ENCODE measurements at places on chromosomes 1 and 21.

DNA sequence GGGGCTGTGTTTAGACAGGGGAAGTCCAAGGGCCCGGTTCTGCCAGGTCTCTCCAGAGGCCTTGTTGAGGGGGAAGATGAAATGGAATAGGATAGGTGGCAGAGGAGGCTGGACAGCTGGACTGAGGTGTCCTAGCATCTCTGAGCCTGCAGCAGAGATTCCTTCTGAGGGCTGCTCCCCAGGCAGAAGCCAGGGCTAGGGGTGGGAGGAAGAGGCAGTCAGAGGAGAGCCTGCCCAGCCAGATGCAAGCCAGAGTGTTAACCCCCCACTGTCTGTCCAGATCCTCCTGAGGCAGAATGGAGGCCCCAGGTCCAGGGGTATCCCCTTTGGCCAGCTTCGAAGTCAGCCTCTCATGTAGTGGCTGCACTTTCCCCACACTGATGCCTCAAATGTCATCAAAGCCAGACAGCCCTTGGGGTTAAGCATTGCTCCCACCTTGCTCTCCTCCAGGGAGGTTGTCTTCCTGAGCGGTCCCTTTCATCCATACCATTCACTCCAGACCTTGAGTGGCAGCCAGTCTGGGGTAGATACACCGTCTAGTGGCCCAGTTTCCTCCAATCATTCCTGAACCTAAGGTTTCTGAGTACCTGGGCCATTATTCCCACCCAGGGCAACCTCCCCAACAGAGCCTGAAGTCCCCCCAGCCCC, 1.7 kb downstream of the CSF1 start:
- no peak for DNase-seq

- DNase-seq = no peak
Observed at GRCh38 chr21:18384771-18385170, 18.8 kb downstream of the TMPRSS15 start.

DNA sequence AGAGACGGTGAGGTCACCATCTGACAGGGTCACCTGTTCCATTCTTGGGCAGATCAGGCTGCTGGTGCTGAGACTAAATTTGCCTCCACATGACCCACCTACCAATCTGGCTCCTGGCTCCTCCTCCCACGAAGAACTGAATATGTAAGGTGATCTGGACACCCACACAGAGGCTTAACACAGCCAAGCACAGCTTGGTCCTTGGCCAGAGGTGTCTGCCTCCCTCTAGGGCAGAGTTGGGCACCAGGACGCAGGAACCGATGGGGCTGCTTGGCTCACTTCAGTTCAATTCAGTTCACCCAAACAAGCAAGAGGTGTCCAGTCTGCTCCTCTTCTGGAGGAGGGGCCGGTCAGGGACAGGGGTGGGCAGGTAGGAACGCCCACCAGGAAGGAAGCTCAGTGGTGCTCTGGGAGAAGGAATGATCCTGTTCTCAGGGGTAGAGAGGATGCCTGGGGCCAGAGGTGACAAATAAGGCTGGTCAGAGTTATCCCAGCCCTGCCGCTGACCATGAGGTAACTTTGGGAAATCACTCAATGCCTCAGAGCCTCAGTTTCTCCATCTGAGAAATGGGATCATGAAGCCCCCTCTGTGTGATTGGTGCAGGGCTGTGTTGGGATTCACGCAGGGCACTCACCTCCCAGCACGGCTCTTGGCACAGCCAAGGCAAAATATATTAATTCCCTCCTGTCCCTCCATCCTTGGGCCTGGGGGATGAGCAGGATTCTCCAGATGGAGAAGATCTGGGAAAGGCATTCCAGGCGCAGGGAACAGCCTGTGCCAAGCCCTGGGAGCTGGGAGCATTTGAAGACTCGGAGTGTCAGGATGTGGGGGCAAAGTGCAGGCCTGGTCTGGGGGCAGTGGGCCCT, 284.5 kb downstream of the PTPRU start:
- DNase-seq = no peak

- no peak for DNase-seq
Observed at GRCh38 chr1:204927673-204928641, 57.3 kb downstream of the NFASC start.

GRCh38 chr1:175367039-175367758, 174.6 kb upstream of the KIAA0040 start:
- no peak for DNase-seq

DNA sequence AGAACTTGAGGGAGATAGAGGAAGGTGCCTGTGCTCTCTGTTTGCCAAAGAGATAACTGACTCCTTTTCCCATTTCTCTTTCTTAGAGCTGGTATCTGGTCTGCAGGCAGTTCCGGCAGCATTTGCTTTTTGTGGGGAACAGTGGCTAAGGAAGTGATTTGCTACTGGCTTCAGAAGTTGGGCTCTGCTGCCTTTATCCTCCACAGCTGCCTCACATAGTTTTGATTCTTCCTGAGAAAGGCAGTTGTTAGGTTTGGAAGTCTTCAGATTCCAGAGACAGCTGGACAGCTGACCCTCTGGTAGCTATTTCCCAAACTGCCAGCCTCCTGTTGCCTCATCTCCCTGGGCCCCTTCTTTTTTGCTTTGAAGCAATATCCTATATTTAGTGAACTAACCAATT, 62.6 kb upstream of the MACF1 start:
- DNase-seq = no peak

DNA sequence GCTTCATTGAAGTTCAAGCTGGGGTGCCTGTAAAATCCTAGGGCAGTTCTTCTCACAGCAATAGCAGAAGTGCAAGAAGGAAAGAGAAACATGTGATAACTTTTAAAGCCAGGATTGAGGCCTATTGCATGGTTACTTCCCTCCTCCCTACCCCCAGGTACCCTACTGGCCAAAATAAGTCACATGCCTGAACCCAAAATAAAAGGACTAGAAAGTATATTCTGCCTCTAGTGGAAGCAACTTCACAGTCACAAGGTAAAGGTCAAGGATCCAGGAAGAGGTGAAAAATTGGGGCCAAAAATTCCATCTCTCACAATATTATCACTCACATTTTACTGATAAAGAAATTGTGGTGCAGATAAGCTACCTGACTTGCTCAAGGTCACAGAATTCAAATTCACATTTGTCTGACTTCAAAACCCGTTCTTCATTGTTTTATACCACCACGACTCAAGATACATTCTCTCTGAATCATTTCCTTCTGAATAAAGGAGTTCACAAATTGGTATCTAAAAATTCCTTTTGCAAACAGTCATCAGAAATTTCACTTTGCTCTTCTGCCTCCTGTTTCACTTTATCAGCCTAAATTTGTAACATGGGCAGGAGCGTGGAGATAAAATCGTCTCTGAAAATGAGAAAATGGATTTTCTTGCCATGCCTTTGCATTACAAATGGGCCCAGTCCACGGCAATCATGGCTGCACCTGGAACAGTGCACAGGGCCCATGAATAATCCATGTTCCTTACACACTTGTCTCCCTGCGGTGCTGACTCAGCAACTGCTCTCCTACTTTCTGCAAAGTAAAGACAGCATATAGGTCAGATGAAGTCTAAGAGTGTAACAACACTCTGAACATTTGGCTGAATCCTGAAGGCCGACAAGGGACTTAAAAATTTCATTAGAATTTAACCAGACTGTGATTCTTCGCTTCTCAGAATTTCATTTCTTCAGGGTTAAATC, 485.3 kb upstream of the NFIA start:
- no peak for DNase-seq

GRCh38 chr1:174726167-174726879, 273.4 kb upstream of the CACYBP start:
- no peak for DNase-seq

- DNase-seq = no peak
Observed at GRCh38 chr21:43345746-43346409, 81.1 kb downstream of the SIK1 start.

- no peak for DNase-seq
Observed at GRCh38 chr1:200473698-200474371, 64.0 kb upstream of the ZNF281 start.

DNA sequence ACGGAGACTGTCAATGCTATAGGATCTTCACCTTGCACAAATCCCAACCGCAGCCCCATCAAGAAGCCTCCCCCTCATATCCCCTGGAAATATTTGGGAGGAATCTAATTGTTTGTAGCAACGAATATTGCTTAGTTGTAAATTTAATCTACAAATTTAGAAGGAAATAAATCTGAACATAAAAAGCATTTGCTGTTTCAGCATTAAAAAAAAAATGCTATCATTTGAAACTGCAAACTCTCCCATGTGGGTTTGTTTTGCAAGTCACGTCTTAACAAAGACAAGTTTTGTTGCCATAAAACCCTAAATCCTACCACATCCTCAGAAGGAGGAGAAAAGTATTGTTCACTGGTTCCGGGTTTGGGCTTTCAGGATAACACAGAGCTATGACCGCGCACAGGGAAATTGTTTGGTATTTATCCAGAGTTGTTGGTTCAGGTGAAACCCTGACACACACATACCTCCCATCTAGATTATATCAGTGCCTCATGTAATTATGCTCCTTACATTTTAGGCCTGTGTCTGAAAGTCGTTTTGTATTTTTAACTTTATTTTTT, 279.6 kb downstream of the TM2D1 start:
- DNase-seq = no peak

DNA sequence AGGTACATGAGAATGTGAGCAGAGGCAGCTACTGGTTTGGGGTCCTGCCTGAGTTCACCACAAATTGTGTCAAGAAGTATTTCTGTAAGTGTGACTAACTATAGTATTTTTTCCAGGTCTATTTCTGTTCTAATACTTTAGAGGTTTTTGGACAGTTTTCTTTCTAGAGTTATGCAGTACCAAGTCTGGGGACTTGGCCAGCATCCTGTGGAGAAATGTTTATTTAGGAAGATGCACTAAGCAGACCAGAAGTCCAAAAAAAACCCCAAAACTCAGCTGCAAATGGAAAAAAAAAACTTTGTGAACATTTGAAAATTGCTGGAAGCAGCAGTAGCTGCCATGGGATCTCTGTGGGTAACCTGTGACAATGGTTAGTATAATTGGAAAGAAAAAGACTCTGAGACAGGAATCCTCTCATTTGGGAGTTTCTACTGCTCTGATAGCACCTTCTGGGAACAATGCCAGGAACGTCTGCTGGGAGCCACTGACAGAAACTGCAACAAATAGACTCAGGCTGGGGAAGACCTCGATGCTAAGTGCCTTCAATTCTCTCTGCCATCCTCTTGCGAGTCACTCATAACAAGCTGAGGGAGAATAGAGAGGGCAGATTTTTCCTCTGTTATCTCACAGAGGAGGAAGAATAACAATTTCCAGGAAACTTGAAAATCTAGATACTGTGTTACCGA, 37.6 kb downstream of the OR10R2 start:
- DNase-seq = no peak

DNA sequence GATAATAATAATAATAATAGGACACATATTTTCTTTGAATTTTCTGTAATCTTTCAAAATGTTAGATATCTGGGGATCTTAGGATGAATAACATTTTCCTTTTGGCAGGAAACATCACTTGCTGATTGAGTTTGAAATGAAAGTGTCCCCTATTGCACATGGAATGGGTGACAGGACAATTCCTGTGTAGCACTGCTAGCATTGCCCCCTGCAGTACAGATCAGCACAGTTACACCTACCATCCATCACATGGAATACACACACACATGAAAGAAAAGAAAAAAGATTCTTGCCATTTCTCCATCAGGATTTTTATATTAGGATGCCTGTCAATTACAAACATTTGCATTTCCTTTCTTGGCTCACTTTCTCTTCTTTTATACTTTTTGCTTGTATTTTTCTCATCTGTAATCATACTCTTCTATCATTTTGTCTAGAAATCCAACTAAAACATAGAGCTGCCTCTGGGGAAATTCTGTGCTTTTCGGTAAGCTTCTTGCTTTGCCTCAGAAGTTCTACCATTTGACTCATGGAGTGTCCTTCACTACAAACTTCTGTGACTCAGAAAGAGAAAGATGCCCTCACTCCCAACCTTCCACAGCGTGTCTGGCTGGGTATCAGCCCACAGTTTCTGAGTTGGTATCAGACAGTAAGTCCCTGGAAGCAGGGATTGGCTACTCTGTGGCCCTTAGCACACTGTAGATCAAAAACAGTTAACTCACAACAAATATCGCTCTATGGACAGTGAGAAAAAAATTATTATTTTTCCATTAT, 641.2 kb downstream of the PTPRC start:
- no peak for DNase-seq

GRCh38 chr1:21001042-21001441, 175.7 kb downstream of the EIF4G3 start:
- DNase-seq = no peak

DNA sequence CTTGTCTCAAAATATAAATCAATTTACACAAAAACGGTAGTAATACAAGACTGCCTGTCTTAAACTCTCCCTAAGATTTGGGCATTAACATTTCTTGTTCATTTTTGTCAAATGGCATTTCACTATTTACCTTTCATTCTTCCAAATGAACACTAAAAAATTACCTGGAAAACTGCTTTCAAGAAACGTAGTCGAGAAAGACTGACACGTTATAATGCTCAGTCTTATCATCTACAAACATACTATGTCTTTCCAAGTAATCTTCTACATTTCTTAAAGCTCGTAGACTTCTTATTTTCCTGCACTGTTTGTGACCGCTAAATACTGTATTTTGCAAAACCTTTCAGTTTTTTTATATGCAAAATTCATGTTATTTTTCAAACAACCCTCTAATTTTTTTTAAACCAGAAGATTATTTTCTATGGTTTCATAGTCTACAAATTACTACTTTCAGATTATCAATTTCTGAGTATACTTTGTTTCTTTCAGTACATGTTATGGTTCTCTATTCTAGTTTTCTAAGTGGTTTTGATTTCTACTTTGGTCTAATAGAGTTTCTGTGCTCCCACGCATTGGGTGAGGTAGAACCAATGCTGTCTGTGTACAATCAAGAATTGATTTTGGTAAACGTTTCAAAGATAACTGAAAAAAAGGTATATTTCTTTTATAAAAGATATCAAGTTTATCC, 336.4 kb downstream of the SMYD3 start:
- no peak for DNase-seq

DNA sequence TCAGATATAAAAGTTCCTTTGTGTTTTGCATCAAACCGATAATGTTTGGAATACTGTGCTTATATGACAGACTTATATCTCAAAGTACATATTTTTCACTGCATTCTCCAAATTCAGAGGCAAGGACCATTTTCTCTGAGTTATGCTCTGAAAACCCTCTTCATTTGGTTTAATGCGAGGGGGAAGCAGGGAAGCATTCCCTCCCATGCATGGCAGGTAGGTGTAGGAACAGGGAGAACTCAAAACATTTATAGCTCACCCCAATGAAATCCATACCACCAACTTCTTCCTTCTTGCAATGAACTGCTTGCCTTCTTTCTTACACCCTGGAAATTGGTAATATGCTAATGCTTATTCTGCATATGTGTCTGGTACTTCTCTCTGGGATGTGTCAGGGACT, 10.7 kb upstream of the ERICH3 start:
- DNase-seq = no peak

GRCh38 chr1:46615088-46615487, 1.5 kb downstream of the MOB3C start:
- no peak for DNase-seq

GRCh38 chr1:87973896-87974295, 645.2 kb downstream of the LMO4 start:
- no peak for DNase-seq
